ENCODE measurements at places on chromosomes 3 and 15.

DNA sequence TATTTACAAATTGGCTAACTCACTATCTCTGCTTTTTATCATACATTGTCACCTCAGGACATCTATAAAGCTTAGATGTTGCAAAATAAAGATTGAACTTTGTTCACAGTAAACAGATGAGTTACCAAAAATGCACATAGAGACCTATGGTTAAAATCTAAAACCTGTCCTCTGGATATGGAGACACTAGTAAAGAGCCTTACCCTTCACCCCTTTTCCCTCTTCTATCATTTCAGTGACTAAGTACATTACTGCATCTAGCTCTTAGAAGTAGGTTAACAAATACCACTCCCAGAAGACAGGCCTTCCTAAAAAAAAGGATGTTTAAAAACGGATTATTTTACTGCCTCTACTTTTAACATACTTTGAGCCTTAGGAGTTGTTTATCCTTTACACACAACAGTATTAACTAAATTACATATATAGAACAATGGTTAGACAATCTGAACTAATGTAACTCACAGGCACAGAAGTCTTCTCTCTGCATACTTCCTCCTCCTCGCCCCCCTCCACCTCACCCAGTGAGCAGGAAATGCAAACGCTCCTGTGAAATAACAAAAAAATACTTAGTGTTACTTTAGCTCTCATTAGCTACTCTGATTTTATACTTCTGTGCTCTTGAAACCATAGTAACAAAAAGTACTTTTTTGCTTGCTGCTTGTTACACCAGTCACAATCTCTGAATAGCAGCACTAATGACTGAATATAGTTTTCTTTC lies 23.3 kb downstream of the IREB2 start:
- DNase-seq: peak; percentile 8

DNA sequence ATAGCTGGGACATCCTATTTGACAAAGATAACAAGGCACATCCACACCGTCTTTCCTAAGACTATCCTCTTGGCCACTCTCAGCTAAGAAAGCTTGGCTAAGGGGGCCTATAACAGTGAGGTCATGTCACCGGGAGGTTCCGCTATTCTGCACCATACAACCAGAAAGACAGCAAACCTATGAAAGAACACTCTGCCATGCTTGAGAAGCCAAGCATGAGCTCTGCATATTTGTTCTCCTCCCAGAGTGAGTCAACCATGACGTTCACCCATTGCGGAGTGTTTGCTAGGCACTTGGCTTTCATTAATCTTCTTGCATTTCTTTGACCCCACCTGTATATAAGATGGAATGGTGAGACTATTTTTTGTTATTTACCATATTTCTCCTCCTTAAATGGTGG lies 141.2 kb downstream of the GMNC start:
- DNase-seq: no peak

GRCh38 chr15:74896316-74896715 lies 6.5 kb downstream of the MPI start:
- DNase-seq: no peak

DNA sequence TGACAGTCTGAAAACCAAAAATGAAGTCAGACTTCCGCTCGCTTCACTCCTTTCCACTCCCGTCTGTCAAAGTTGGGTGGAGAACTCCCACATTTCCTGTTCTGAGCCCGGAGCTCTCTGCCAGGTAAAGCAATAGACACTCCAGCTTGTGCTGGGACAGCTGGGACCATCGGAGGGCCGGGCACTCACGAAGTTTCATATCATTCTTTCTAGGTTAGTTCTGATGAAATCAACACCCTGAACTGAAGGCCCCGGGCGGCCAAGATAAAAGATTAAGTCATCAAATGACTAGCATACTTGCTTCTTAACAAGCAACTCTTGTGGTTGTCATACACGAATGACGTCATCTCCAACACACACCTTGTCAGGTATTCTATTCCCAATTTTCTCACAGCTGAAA lies 42.1 kb downstream of the MAGI1 start:
- DNase-seq: no peak

DNA sequence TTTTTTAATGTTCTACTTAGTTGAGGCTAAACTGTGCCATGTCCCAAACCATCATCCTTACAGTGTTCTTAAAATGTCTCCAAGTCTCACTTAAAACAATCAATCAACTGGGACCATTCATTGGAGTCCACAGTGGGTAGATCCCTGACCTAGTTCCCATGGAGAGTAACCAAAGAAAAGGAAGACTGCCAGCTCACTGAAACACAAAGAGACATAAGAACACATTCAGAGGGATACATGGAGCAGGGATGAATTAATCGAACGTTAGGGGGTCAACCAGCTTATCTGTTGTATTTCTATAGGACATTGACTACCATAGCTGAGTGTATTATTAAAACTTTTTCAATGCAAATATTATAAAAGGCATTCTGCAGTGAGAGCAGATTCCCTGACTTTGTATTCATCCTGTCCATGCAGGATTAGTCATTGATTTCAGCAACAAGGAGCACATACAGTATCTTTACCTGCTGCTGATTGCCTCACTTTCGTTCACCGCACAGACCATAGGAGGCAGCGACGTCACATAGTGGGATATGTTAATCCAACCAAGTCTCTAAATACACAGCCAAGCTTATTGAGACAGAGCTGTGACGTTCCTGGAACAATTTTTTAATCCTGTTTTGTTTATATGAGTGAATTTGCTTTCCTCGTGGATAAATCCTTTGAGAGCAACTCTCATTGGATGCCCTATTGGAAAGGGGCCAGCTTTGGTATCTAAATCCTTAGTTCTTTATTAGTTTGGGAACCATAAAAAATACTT lies 364.9 kb upstream of the RBMS3 start:
- DNase-seq: no peak

DNA sequence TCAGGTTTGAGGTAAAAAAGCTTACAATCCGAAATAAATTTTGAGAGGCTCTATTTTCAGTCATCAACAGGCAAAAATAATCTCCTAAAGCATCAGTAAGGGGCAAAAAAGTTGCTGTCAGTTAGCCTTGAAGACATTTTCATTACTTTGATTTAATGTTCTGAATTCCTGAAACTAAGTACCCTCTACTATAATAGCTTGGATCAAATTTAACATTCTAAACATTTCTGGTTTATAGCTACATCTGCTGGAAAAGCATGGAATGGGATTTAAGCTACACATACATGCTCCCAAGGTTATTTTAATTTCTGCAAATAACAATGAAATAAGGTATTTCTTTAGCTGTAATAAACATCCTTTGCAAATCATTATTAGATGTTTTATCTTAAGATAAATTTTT lies 245.4 kb downstream of the ULK4 start:
- DNase-seq: no peak

- DNase-seq: no peak
Observed at GRCh38 chr3:177597311-177598096, 400.2 kb upstream of the TBL1XR1 start.

DNA sequence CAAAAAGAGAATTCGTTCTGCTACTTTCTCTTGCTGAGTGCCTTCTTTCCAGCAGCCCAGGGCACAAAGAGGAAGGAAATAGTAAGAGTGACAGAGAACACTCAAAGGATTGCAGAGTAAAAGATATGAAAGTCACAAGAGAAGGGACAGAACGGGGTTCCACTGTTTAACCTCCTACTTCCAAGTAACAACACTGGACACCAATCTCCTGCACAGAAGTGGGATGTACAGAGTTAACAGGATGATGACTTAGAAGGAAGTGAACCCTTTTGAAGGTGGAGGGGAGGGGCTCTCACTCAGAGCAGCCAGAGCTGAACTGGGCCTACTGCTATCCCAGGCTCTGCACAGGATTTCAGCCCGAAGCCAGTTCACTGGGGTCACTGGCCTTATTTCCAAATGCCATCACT lies 130.1 kb upstream of the PRICKLE2 start:
- no peak for DNase-seq

DNA sequence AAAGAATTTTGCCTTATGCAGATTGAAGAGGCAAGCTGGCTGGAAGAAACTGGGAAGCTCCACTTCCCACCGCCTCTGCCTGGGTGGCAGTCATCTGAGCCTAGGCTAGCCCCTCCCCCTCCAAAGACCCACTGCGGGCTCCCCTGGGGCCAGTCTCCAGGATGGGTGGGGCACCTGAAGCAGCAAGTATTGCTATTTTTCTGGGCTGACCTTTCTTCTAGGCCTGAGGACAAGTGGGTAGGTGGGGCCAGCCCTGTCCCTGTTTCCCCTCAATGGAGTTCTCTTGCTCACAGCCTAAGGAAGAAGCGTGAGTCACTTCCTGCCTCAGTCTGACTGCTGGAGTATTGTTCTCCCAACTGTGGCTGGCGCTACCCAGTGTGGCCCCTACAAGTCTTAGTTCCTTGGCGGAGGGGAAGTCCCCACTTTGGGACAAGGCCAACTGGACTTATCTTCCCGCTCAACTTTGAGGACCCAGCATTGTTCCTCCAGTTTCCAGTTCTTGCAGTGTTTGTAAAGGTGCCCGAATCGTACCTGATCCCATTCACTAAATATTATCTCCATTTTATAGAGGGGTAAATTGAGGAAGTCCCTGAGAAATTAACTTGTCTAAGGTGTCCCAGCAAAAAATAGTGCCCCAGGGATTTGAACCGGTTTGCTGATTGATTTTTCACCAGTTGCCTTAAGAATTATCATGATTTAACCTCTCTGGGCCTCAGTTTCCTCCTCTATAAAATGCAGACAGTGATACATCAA lies 1.4 kb downstream of the FURIN start:
- DNase-seq: peak; percentile 23

GRCh38 chr3:98361289-98361688 lies 7.6 kb downstream of the OR5K4 start:
- DNase-seq: no peak

DNA sequence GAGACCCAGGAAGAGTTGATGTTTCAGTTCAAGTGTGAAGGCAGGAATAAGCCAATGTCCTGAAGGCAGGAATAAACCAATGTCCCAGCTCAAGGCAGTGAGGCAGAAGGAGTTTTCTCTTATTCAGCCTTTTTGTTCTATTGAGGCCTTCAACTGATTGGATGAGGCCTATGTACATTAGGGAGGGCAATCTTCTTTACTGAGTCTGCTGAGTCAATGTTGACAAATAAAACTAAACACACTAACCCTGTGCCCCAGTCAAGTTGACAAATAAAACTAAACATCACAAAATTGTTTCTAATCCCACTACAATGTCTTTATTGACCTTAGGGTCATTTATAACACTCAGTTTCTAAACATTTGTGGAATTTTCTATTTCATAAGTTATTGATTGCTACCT lies 100.0 kb downstream of the CACNA2D3 start:
- DNase-seq: no peak

DNA sequence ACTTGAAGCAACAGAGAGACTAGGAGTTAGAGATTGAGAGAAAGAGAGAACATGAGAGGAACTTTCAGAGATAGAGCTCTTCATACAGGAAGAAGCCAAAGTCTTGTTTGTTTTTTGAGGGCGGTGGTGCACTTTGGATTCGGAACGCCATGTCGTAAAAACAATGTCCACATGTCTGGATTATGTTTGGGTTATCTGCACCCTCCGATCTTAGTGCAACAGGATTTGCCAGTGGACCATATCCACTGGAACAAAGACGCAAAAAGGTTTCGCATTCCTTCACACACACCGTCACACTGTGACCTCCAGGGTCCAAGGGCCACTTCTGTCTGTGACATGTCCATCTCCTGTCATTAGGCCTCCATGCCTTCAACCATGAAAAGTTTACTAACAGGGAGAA lies 141.8 kb upstream of the ATP11B start:
- no peak for DNase-seq

- DNase-seq: no peak
Observed at GRCh38 chr3:124229420-124229819, 237.5 kb upstream of the ROPN1 start.

- DNase-seq: no peak
Observed at GRCh38 chr3:118272991-118273390, 761.7 kb downstream of the IGSF11 start.

DNA sequence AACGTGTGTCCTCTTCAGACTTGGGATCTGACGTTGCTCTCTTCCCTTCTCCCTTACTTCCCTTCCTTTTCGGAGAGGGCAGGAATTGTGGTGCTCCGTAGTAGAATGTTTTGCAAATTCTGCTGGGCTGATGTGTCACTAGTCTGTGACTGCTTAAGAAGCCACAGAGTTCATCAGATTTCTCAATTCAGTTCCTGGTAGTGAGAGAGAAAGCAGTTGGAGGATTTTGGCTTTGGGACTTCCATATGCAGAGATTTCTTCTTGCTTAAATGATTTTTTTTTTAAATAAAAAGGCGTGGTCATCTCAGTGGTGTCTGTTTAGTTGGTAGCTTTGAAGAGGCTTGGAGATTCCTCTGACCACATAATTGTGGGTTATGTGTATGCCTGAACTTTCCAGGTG lies 10.1 kb downstream of the CEMIP start:
- DNase-seq: no peak

DNA sequence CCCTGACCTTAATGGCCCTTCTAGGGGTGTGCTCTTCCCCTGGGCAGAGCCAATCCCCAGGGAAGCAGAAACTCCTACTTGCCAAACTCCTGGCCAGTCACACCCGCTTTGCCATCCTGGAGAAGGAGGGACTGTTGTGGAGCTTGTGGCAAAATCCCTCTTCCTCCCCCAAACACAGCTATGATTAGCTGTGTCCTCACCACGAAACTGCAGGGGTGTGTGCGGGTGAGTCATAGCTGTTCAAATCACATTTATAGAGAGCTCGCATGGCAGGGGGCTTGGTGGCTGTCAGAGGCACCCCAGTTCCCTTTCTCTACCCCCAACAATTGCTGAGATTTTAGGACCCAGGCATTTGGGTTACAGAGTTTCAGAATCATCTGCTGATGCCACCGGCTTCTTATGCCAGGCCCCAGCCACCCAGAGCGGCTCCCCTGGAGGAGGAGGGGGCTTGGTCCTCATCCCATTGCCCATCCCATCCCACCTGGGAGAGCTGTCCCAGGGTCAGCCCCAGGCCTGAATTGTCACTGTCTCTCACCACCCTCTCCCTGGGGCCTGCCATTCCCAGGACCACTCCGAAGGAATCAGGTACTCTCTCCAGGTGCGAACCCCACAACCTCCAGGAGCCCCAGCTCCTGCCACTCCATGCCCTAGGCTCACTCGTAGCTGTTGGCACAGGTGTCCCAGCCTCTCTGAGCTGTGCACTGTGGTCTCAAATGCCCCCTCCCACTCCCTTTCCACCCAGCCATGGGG lies 28.8 kb upstream of the MAGEF1 start:
- DNase-seq: no peak

DNA sequence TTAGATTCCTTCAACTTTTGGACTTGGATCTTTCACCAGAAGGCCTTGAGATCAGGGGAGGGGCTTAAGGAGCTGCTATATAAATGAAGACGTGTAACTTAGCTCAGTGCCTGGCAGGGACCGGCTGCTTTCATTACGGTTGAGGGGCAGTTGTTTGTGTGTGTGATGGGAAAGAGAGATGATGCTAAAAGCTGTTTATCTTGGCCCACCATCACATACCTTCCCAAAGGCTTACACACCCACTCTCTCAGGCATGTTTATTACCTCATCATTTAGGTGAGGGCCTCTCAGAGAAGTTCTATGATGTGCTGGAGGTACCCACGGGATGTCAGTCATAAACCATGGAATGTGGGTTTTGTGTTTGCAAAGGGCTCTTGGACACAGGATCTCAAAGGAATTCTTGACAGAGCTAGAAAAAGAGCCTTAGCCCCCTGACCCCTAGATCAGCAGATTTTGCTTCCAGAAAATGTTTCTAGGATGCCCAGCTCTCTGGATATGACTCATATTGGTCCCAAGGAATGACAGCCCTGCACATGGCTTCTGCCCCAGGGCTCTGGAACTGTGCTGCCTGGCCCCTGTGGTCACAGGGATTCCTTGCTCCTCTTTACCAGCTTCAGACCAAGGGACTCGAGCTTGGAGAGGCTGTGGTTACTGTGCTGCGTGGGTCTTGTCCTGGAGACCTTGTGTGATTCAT lies 15.9 kb upstream of the SMAD3 start:
- no peak for DNase-seq

GRCh38 chr3:120487191-120487650 lies 36.4 kb upstream of the FSTL1 start:
- no peak for DNase-seq

- no peak for DNase-seq
Observed at GRCh38 chr15:60757273-60757672, 278.3 kb upstream of the ICE2 start.

Measured in T follicular helper cell (primary cell).